ENCODE measurements at places on chromosomes 3 and 15.

GRCh38 chr3:134339913-134340312 is 34.3 kb downstream of the AMOTL2 start:
- no peak for DNase-seq

DNA sequence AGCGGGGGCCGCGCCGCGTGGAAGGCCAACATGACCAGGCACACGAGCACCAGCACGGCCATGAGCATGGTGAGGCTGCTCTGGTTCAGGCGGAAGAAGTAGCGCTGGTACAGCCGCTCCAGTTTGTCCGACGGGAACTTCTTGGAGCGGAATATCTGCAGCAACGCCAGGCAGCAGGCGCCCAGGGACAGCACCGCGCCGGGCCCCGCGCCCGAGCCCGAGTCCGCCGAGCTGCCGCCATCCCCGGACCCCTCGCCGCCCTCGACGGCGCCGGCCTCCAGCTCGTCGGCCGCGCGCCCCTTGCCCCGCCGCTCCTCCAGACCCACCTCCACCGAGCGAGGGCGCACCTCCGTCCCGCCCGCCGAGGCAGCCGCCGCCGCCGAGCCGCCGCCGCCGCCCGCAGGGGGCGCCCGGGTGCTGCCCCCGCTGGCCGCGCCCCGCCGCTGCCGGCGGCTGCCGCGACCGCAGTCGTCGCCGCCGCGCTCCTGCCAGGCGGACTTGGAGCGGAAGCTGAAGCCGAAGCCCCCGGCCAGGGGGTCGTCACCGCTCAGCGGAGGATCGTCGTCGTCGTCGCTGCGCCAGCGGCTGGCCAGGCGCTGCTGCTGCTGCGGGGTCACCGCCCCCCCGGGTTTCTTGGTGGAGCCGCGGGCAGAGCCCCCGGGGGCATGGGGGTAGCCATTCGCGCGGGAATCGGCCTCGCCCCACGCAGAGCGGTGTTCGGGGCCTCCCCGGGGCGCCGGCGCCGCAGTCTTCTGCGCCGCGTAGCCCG is 957 bp downstream of the ADCY5 start:
- DNase-seq: peak; percentile 66

DNA sequence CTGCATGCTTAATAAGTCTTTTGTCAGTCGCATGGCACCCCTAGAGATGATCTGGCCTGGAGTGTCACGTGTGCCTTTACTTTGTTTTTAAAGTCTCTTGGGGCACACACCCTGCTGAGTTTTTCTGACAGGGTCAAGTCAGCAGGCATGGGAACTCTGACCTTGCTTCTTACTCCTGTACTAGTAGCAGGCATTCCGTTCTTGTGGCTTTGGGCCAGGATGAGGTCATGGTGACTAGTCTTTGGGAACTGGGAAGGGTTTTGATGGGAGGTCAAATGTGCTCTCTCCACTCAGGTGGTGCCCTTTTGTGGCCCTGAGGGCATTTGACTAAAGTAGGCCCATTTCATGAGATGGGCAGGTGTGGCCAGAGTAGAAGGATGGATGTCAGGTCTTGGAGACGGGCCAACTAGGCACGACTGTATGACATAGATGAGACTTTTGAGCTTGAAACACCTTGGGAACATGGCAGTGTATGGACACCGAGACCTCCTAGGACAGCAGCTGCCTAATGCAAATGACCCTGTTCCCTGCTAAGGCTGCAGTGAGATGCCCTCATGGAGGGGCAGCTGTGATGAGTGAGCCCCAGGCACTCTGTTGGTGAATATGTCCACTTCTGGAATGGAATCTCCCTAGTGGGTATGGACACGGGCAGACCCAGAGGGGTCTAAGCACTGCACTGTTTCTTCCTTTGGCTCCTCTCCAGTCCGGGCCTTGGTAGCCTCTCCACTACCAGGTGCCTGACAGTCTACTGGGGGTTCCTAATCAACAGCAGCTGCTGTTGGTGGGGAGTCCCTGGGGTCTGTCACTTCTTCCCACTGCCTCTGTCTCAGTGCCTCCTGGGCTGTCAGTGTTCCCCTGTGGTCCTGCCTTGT is 16.4 kb downstream of the SRPRB start:
- no peak for DNase-seq

- no peak for DNase-seq
Observed at GRCh38 chr3:86913160-86913559, 77.8 kb downstream of the VGLL3 start.

DNA sequence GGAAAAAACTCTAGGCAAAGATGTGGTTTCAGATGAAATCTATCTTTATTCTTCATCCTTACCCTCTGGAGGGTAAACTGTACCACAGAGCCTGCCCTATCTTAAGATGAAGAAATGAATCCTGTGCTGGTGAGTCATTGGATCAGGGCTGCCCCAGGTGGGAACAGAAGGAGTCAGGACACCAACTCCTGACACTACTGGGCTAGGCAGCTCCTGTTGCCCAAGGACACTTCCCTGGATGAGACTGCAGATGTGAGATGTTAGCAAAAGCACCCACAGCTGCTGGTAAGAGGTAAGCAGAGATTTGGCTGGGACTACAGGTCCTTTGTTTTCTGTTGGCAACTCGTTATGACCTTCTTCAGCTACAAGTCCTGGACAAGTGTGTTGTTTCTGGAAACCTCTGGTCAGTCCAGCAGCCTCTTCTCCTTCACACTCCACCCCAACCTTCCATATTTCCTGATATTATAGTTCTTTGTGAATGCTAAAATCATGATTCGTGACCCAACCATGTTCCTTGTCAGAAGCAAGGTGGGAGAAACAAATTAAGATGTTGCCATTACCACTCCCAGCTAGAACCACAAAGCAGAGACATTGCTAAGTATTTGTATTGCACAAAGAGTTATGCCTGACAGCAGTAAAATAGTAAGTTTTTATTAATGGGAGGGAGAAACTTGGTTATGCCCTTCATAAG is 104.2 kb upstream of the TGFBR2 start:
- DNase-seq: no peak

- DNase-seq: no peak
Observed at GRCh38 chr3:14486460-14486859, 53.7 kb downstream of the GRIP2 start.

DNA sequence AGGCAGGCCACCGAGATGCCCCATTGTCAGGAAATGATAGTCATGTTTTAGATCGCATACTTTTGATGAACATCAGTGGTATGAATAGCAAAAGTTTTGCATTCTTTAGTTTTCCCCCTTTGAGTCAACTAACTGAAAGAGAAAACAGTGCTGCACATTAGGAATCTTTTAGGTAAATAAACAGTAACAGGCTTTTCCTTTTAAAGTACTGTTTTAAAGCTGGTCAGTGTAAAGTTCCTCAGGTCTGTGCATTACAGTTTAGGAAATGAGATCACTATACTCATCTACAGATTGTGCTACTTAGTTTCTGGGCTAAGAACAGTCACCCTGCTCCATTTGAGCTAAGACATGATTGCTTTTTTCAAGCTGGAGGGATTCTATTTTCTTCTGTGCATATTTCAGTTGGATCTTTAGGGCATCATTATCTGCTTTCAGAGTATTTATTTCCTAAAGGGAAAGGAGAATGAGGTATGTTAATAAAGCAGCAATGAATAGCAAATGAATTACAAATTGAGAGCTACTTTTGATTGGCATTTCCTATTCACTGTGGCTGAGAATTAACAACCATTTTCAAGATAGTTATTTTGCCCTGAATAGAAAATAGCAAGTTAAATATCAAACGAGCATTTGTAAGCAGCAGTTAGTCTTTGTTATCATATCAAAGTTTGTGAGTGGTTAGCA is 36.5 kb downstream of the FAM98B start:
- DNase-seq: no peak

- no peak for DNase-seq
Observed at GRCh38 chr3:138509586-138509985, 75.2 kb downstream of the ESYT3 start.

DNA sequence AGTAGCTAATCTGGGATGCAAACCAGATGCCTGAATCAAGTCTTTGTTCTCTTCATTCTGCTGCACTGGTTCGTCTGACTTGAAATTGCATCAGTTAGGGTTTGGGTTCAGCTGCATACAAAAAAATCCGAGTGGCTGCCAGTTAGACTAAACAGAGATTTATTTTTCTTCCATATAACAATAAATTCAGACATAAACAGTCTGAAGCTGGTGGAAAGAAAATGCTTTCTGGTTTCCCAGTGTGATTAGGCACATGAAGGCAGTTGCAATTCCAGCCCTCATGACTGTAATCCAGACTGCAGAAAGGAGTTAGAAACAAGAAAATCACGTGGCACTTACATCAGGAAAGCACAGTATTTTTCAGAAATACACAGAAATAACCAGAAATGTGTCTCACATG is 930.7 kb downstream of the MCTP2 start:
- DNase-seq: no peak

- DNase-seq: no peak
Observed at GRCh38 chr3:81911221-81911620, 149.8 kb upstream of the GBE1 start.

GRCh38 chr3:93969997-93970396 is 3.7 kb downstream of the PROS1 start:
- no peak for DNase-seq

- DNase-seq: no peak
Observed at GRCh38 chr3:160697637-160698380, 20.8 kb downstream of the ARL14 start.

Data from activated naive CD8-positive, alpha-beta T cell treated with anti-CD3 and anti-CD28 coated beads for 36 hours (primary cell).